ENCODE measurements at places on chromosomes 6 and 20.

DNA sequence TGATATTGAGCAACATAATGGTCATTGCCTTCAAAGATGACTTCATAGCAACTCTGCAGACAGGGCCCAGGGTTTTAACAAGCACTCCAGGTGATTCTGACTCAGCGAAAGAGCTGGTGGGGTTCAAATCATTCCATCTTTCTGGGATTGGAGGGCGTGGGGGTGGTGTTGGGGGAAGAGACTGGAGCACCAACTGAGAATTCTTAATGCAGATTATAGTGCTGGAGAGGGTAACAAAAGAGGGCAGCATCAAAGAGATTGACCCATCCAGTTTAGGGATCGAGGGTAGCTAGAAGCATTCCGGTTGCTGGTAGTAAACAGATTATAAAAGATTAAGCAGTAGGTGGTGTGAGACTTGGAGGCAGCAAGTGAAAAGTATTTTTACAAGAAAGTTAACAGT is 15.9 kb downstream of the PFDN4 start:
- DNase-seq: no peak

- no peak for DNase-seq
These were observed 219.2 kb downstream of the TRDN start for GRCh38 chr6:123417535-123417934.

- no peak for DNase-seq
These were observed 31.2 kb downstream of the GPLD1 start for GRCh38 chr6:24458134-24458533.

DNA sequence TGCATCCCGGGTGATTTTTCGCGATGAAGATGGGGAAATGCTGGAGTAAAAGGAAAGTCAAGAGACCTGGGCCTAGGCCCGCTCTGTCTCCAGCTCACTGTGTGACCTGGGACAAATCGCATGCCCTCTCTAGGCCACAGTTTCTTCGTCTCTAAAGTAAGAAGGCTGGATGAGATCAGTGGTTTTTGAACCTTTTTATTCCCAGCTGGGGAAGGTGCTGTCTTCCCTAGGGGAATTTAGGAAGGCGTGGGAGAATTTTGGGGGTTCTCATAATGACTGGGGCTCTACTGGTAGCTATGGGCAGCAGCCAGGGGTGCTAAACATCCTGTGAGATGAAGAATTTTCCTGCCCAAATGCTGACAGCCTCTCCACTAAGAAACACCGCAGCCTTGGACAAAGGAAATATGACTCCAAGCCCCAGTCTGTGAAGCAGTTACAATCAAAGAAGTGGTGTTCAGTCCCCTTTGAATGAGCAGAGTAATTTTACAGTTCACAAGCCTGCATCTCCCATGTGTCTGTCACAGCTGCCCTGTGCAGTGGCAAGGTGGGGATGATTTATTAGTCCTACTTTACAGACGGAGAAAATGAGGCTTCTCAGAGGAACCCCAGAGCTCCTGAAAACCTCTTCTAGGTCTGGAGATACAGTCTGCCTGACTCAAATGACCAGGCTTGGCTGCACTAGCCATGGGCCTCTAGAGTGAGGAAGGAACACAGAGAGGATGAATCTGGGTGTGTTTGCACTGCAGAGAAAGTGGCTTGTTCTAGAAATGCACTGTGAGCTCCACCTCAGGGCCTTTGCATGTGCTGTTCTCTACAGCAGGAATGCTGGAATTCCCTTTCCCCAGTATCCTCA is 57.2 kb downstream of the RAB44 start:
- no peak for DNase-seq

- DNase-seq: no peak
These were observed 9.8 kb downstream of the RIMS4 start for GRCh38 chr20:44800391-44801046.

- no peak for DNase-seq
These were observed 371.1 kb upstream of the POU3F2 start for GRCh38 chr6:98463038-98464000.

DNA sequence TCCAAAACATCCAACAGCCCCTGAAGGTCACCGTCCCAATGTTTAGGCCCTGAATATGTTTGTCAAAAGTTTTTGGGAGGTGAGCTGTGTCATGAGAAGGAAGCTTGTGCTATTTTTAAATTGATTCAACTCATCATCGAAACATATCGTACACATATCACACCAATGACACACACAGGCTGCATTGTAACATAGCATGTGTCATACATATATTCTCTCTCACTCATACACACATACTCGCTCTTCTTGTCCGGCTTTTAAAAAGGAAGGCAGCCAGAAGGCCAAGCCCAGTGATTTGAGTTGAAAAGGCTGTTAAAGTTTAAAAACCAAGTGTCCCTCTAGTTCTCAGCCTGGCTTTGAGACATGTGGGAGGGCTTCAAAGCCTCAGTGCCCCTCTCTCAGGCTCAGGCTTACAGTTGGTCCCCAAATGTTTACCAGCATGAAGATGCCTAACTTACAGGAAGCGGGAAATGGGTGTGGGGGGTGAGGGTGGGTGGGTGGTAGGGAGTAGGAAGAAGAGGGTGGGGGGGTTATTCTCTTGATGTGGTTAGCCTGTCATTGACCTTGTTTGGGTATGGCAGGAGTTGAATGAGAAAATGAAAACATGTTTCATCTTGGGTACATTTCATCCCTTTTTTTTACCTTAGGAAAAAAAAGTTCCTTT is 3.3 kb upstream of the PRDM1 start:
- no peak for DNase-seq

DNA sequence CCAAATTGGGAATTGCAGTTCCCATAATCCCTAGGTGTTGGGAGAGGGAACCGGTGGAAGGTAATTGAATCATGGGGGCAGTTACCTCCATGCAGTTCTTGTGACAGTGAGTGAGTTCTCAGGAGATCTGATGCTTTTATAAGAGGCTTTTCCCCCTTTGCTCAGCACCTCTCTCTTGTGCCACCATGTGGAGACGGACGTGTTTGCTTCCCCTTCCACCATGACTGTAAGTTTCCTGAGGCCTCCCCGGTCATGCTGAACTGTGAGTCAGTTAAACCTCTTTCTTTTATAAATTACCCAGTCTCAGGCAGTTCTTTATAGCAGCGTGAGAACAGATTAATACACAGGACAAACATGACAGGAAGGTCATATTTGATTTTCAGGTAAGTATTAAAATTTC is 25.3 kb upstream of the HECA start:
- no peak for DNase-seq

DNA sequence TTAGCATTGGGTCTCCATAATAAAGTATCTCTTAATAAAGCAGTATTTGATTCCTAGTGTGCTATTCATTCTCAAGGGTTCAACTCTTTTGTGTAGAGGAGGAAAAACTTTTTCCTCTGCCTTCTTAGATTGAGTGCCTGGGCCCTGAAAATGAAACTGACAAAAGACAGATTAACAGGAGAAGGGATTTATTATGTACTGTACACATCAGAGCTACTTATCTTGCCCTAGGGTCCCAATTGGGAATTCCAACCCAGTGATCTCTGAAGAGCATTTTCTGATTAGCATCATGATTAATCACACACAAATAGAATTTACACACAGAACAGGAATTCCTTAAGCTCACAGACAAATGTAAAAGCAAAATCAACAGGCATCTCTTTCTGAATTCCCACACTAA is 128.9 kb downstream of the CD164 start:
- DNase-seq: no peak

- no peak for DNase-seq
These were observed 19.9 kb downstream of the ATXN1 start for GRCh38 chr6:16741112-16742016.

DNA sequence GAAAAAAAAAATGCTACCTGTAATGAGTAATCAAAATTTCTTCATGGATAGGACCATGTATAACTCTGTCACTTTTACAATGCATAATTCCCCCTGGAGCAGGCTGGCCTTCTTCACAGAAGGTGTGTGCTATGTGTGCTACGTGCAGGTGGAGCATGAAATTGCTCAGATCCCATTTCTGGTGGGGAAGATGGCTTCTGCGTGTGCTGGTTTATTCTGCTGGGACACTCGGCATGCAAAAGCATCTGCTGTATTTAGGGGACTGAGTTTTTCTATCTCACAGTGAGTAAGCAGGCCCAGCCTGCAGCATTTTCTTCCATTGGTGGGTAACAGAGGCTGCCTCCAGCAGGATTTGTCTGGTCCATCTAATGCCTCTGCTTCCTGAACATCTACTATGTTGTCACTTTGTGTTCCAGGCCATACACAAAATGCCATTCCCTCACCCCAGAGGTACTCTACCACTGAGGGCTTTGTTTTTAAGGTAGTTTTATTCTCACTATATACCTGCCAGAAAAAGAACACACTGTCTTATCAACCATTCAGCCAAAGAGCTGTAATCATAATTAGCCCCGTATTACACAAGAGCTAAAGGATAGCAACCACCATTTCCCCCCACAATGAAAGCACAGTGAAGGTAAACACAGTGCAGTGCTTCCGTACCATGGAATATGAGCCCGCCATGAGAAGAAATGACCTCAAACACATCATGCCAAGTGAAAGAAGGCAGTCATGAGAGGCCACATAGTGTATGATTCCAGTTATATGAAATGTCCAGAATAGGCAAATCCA is 62.4 kb downstream of the SYNDIG1 start:
- no peak for DNase-seq

DNA sequence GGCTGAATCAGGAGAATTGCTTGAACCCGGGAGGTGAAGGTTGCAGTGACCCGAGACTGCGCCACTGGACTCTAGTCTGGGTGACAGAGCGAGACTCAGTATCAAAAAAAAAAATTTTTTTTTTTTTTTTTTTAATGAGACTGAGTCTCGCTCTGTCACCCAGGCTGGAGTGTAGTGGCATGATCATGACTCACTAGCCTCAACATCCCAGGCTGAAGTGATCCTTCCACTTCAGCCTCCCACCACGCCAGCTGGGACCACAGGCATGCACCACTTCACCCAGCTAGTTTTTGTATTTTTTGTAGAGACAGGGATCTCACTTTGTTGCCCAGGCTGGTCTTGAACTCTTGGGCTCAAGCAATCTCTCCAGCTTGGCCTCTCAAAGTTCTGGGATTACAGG is 53.3 kb downstream of the MYO6 start:
- no peak for DNase-seq

DNA sequence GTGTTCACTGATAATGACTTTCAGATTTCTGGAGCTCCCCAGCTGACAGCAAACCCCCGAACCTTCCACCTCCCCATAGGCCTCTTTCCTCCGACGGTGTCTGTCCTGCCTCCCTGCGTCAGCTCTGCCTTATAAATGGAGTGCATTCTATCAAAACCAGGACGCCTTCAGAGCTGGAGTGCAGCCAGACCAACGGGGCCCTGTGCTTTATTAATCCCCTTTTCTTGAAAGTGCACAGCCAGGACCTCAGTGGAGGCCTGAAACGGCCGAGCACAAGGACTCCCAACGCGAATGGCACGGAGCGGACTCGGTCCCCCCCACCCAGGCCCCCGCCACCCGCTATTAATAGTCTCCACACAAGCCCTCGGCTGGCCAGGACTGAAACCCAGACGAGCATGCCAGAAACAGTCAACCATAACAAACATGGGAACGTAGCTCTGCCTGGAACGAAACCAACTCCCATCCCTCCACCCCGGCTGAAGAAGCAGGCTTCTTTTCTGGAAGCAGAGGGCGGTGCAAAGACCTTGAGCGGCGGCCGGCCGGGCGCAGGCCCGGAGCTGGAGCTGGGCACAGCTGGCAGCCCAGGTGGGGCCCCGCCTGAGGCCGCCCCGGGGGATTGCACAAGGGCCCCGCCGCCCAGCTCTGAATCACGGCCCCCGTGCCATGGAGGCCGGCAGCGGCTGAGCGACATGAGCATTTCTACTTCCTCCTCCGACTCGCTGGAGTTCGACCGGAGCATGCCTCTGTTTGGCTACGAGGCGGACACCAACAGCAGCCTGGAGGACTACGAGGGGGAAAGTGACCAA is 42.3 kb upstream of the NAA20 start:
- no peak for DNase-seq

DNA sequence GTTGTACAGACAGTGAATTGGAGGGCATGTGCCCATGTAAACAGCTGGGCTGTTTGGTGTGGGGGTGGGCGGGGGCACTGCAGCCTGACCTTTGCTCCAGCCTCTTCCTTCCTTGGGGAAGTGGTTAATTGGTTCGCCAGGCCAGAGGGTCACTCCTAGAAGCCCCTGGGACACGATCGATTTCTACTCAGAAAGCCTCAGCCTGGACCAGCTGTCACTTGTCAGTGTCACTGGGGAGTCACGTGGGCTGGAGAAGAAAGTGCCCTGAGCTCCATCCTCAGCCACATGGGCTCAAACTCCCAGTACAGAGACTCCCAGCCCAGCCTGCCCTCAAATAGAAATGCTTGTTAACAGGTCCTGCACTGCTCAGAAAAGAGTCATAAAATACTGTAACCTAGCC is 423.8 kb upstream of the SULF2 start:
- DNase-seq: no peak

GRCh38 chr6:96466147-96466863 is 55.3 kb upstream of the UFL1 start:
- DNase-seq: no peak

DNA sequence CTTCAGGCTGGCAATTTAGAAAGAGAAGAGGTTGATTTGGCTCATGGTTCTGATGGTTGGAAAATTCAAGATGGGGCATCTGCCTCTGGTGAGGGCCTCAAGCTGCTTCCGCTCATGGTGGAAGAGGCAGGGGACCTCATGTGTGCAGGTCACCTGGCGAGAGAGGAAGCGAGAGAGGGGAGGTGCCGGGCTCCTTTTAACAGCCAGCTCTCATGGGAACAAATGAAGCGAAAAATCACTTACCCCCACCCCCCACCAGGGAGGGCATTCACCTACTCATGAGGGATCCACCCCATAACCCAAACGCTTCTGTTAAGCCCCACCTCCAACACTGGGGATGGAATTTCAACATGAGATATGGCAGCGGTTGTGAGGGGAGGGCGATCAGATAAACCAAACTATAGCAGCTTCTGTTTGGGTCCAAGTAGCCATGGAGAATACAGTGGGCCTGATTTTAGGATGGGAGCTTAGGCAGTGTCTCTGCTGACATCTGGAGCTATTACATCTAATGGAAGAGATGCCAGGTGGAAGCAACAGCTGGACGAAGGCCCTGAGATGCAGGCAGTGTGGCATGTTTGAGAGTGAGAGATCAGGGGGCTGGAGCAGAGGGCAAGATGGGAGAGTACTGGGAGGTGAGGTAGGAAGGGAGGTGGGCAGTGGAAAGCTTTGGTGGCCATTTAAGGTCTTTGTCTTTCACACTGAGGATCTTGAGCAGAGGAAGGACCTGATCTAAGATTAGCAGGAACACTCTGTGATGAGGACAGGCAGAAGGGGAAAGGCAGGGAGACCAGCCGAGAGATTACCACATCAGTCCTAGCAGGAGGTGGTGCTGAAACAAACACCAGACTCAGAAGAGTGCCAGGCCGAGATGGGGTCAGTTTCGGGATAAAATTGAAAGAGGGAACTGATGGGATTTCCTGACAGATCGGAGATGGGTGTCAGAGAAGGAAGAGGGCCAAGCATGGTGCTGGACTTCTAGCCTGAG is 161.8 kb downstream of the NFATC2 start:
- no peak for DNase-seq
